ENCODE measurements at places on chromosomes 13 and 19.

- DNase-seq, result no peak
Measured at GRCh38 chr13:99217461-99218110, 16.9 kb downstream of the UBAC2 start.

GRCh38 chr13:26663791-26664190 is 96.8 kb downstream of the GPR12 start:
- DNase-seq, result no peak

DNA sequence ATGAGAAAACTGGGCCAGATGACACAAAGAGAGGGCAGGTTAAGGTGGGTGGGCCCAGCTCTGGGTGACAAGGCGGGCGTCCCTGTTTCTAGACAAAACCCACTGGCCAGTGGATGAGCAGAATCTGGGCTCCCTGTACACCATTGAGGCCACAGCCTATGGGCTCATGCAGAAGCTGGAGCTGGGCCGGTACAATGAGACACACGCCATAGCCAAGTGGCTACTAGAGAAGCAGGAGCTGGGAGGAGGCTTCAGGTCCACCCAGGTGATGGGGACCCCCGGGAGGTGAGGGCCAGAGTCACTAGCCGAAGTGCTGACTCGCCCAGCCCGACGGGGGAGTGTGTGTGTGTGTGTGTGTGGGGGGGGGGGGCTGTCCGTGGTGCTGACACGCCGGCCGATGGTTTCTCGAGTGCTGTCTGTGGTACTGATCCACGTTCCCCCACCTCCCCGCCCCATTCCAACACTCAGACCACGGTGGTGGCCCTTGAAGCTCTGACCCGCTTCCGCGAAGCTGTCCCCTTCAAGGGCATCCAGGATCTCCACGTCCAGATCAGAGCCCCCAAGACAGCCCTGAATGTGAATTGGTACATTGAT is 24.3 kb upstream of the SHFL start:
- no peak for DNase-seq

DNA sequence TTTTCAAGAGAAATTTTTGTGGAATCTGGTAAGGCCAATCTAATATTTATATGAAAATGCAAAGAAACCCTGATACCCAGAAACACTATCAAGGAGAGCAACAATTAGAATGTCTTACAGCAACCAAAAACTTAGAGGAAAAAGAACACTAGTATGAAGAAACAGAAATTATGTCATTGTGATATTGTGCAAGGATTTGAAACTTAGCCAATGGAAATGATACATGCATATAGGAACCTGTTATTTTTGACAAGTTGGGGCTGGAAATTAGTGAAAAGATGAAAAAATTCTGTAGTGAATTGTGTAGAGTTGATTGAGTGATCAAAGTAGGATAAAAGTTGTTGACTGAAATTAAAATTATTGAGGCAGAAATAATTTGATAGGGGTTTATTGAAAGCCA is 792.6 kb upstream of the SLITRK6 start:
- DNase-seq, result no peak

GRCh38 chr19:49468199-49468598 is 5.8 kb upstream of the FLT3LG start:
- DNase-seq, result no peak

DNA sequence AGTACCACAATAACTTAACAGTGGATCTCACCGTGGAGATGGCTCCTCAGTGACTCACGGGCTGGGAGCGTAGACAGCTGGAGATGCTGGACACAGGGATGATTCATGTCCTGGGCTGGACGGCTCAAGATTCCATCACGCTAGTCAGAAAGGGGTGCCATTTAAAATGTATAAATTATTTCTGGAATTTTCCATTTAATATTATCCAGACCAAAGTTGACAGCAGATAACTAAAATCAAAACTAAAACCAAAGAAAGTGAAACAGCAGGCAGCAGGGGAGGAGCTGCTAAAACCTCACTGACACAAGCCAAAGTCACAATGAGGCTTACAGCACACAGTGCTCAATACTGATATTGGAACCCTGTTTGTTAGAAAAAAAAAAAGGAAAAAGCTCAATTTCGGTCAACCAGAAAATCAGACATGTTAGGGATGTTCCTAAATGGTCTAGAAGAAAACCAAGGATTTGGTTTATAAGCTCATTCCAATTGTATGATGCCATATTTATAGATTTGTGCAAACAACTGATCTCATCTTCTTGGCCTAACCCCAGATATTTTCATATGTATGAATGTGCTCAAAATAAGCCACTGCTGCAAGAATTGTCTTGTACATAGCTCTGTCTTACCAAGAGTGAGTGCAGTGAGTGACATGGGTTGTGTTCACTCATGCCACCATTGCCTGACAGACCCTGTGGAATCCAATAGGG is 111.8 kb downstream of the SACS start:
- DNase-seq, result no peak

DNA sequence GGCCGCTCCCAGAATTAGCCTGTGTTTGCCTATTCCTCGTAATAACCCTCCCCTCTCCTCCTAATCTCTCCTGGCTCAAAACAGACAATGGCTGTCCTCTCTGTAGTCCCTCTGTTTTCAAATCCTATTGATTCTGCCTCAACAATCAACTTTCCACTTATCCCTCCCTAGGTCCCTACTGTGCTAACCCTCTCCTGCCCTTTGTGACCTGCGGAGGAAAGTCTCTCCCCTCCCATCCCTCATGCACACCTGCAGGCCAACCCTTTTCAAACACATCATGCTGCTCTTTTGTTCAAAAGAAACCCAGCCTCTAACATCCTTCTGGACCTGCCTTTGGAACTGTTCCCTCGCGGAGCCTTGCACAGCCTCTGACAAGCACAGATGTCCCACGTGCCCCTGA is 37.3 kb downstream of the CILP2 start:
- DNase-seq, result no peak

GRCh38 chr13:55439450-55439849 is 1701.3 kb upstream of the PRR20A start:
- no peak for DNase-seq

GRCh38 chr19:57559008-57559403 is 657 bp downstream of the ZNF550 start:
- no peak for DNase-seq

- DNase-seq, result peak; percentile 38
Measured at GRCh38 chr19:15456871-15457700, 7.3 kb downstream of the RASAL3 start.

DNA sequence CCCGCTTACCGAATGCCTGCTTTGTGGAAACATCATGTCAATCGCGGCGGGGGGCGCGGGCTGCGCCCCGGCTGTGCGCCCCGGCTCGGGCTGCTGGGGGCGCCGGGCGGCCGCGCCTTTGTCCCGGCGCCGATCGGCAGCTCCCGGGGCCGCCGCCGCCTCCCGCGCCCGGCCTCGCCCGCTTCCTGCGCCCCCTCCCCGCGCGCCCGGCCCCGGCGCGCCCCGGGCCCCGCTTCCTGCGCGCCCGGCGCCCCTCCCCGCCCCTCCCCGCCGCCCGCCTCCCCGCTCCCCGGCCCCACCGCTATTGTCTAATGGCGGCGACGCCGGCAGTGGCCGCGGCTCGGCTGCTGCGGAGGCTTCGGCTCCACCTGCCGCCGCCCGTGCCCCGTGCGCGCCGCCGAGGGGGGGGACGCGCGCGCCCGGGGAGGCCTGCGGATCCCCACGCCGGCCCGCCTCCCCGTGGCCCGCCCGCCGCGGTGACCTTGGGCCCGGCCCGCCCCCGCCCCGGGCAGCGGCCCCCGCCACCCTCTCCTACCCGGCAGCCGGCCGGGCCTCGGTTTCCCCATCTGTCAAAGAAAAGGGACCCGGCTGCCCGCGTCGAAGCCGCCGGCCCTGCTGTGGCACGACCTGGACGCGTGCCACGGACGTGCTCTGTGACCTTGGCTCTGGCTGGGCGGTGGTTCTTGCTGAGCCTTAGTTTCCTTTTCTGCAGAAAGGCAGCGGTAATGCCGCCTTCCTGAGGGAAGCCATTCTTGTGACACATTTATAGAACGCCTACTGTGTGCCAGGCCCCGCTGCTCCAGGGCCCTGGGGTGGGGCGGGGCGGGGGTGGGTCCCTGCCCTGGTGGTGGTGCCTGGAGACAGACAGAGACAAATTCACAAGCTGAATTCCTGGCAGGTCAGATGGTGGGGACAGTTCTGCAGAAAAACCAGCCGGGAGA is at the start of gene TLE5:
Gene TLE5 (minus strand): TSS at position 331 of the 941 bp plus-strand sequence. CDS start 295 bp downstream, at position 36.
- DNase-seq, result peak; percentile 74

- DNase-seq, result no peak
Measured at GRCh38 chr19:2249010-2249866, at the start of gene AMH. Gene AMH (plus strand): TSS chr19:2249323. CDS start chr19:2249333, 10 bp downstream.

GRCh38 chr13:39232999-39233398 is 194.7 kb downstream of the NHLRC3 start:
- no peak for DNase-seq

GRCh38 chr19:38022791-38023670 is 116.0 kb downstream of the SIPA1L3 start:
- no peak for DNase-seq

GRCh38 chr13:98878486-98879126 is 99.3 kb downstream of the DOCK9 start:
- DNase-seq, result no peak

DNA sequence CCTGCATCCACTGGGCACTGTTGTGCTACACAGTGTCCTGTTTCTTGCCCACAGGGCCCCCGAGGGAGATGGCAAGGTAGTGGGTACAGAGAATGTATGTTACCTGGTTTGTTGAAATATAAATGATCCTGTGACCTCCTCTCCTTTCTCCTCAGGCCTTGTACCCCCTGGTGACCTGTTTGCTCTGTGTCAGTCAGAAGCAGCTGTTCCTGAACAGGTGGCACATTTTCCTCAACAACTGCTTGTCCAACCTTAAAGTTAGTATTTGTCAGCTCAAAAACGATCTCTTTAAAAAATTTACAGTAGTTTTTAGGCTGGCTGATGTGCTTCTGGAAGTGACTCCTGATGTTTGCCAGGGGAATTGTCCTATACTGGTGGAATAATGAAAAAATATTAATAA is 105.1 kb downstream of the FRY start:
- DNase-seq, result no peak
